Upper lobe of right lung (tissue), 1 donor: ENCODE measurements at places on chromosomes 4 and X.

DNA sequence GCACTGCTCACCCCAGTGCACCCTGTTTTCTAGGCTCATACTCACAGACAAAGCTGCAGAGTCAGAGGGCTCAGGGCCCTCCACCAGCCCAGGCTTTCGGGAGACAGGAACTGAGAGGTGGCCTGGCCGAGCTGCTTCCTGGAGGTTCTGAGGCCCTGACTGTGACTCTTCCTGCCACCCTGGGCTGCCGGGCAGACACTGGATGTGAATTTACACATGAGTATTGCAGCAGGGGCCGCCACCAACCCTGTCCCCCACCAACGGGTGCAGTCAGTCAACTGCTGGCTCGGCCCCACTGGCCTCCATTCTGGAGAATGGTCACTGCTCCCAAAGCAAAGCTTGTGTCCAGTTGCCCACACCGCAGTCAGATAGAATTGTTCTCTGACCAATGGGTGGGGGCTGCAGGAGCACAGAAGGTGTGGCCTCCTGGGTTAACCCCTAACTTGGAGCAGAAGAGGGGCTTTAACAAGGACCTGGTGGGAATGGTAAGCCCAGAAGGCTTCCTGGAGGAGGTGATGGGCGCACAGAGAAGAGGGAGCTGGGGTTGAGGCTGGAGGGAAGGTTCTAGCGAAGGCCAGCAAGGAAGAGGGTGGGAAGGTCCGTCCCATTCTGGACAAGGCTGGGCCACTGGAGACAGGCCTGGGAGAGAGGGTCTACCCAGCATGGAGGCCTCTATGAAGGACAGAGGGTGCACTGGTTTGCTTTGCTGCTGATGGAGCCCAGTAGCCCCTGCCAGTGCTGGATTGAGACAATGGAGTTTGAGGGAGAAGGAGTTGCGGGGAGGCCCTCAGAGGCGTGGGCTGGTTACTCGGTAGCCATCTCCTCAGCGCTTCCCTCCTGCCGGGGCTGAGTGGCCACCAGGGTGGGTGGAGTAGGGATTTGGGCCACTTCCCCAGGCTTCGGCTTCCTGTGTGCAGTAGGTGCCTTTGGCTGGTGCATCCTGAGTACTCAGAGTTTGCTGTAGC, 135.3 kb downstream of the CPZ start:
- no peaks in the 10 kb centered on the region for H3K4me1 ChIP-seq
- peak; percentile 59 for DNase-seq
- no peak overlapping the region for H3K4me3 ChIP-seq
- H3K27ac ChIP-seq, result no peak overlapping the region

GRCh38 chrX:72048510-72049455, 82.9 kb downstream of the RTL5 start:
- H3K27me3 ChIP-seq, result no peaks in the 10 kb centered on the region
- H3K4me3 ChIP-seq, result no peak overlapping the region
- H3K4me1 ChIP-seq, result peaks cover 12% of the 10 kb centered on the region
- no peak overlapping the region for H3K27ac ChIP-seq
- no peak for DNase-seq

GRCh38 chr4:136769717-136770116, 762.6 kb downstream of the PCDH18 start:
- H3K27ac ChIP-seq, result no peak overlapping the region
- no peaks in the 10 kb centered on the region for H3K4me1 ChIP-seq
- DNase-seq, result no peak
- H3K36me3 ChIP-seq, result no peaks in the 10 kb centered on the region

DNA sequence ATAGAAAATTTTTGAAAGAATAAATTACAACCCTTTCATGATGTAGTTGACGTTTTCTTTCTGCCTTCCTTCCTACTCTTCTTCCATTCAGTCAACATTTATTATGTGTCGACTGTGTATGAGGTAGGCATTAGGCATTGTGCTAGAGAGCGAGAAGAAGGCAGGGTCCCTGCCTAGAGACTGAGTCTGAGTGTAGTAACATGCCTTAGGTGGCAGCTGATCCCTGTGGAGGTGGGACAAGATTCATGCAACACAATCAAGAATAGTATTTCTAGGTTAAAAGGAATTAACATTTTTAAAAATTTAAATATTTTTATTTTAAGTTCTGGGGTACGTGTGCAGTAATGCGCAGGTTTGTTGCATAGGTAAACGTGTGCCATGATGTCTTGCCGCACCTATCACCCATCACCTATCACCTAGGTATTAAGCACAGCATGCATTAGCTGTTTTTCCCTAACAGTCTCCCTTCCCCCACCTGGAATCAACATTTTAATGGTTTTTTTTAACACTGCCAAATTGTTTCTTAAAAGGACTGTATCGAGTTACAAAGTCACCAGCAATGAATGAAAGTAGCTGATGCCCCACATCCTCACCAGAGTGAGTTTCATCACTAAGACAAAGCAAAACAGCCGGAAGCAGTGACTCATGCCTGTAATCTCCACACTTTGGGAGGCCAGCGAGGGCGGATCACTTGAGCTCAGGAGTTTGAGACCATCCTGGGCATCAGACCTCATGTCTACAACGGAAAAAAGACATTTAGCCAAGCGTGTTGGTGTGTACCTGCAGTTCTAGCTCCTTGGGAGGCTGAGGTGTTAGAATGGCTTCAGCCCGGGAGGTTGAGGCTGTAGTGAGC, 84.0 kb downstream of the WWC2 start:
- no peak overlapping the region for H3K27ac ChIP-seq
- H3K27me3 ChIP-seq, result no peaks in the 10 kb centered on the region
- peaks cover 3% of the 10 kb centered on the region for H3K4me1 ChIP-seq
- no peak overlapping the region for H3K4me3 ChIP-seq
- H3K36me3 ChIP-seq, result no peaks in the 10 kb centered on the region

DNA sequence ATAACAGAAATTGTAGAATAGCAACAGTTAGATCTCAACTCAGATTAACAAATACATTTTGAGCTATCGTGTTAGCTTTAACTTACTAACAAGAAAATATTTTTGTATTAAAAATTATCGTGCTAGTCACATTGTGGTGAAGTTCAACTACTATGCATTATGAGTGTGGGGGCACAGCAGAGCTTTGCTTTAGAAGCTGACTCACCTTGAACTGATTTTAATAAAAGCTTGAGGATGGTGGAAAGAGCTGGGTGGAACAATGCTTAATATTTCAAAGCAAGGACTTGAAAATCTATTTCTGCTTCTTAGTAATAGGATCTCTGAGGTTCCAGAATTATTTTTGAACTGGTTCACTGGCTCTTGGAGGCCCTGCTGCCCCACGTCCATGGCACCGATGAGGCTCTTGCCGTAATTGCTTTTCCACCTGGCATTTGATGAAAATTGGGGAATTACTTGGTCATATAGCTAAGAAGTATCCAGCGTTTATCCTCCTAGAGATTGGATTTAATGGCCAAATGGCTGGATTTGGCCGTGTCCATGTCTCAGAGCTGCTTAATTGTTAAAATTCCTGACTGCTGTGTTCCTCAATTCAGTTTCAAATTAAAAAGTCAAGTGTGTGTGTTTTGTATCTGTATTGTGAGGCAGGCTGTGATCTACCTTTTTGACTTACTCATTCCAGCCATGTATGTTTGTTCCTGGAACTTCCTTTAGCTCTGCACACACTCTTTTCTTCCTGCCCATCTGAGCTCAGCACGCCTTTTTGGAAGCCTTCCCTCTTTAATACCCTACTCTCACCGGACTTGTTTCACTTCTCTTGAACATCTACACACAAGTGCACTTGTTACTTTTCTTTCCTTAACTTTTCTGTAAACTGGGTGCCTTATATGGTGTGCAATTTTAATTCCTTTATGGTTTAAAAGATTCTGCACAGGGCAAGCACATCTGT, 66.6 kb upstream of the LIMCH1 start:
- H3K27me3 ChIP-seq, result no peaks in the 10 kb centered on the region
- H3K4me3 ChIP-seq, result no peak overlapping the region
- H3K4me1 ChIP-seq, result peaks cover 6% of the 10 kb centered on the region
- no peaks in the 10 kb centered on the region for H3K36me3 ChIP-seq

DNA sequence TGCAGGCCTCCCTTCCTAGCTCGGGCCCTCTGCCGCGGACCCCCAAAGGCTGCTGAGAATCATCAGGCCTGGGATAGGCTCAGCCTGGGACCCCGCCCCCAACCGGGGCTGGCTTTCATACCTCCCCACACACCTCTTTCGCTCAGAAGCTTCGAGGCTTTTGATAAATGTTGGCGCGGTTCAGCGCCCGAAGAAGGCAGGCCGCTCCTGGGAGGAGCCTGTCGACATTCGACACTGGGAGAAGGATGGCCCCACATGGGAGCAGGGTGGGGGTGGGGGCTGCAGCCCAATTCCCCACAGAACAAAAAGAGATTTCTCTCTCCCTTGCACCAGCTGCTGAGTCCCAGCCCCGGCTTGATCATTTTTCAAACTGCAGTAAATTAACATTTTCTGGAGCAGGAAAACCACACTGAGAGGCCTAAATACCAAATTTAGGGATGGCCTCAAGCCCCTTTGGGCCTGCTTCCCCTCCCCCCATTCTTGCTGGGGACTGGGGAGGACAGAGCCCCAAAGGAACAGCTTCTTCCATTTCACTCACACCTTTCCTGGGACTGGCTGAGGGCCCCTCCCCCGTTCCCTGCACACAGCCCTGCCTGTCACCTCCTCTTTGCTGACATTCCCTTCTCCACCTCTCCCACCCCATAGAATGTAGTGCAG, 112.9 kb upstream of the PJA1 start:
- H3K27ac ChIP-seq, result no peak overlapping the region
- H3K4me3 ChIP-seq, result no peak overlapping the region
- no peaks in the 10 kb centered on the region for H3K4me1 ChIP-seq
- no peaks in the 10 kb centered on the region for H3K27me3 ChIP-seq
- H3K36me3 ChIP-seq, result no peaks in the 10 kb centered on the region
- no peak for DNase-seq

- no peak overlapping the region for H3K4me3 ChIP-seq
- H3K4me1 ChIP-seq, result no peaks in the 10 kb centered on the region
- H3K36me3 ChIP-seq, result no peaks in the 10 kb centered on the region
- no peaks in the 10 kb centered on the region for H3K27me3 ChIP-seq
- no peak overlapping the region for H3K27ac ChIP-seq
- DNase-seq, result no peak
Measured at GRCh38 chrX:18956303-18957032, 27.4 kb downstream of the PHKA2 start.

DNA sequence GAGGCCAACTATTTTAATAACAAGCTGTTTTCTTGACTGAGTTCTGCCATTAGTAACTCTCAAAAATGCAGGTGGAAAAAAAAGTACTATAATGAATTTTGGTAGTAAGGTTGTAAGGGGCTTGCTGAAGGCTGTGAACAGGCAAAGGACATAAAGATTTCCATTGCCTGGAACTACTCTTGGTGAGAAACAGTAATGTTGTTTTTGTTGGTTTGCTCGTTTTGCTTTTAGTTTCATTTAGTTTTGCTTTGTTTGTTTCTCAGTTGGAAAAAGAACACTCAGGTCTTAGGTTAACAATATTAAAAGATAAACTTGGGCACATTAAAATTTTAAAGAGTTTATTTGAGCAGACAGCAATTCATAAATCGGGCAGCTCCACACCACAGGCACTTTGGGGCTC, 824.5 kb upstream of the HTR2C start:
- no peaks in the 10 kb centered on the region for H3K36me3 ChIP-seq
- H3K27me3 ChIP-seq, result no peaks in the 10 kb centered on the region
- H3K4me1 ChIP-seq, result no peaks in the 10 kb centered on the region
- no peak overlapping the region for H3K4me3 ChIP-seq
- no peak for DNase-seq
- H3K27ac ChIP-seq, result no peak overlapping the region

DNA sequence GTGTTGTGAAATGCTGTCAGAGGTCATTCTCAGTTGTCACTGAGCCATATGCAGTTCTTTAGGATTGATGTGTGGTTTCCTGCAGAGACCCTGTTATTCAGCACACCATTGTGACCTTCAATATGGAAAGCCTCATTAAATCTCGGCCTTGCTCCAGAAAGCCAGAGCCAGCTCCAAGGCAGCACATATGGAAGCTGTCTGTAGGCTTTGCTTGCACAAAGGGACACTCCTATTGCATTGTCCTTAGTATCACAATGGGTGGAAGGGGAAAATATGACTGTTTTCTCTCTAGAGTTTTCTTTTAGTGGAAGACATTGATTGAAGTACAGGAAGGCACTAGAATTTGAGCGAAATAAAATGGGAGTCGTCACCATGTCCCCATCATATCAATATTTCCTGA, 179.0 kb downstream of the CEP135 start:
- H3K36me3 ChIP-seq, result no peaks in the 10 kb centered on the region
- H3K27ac ChIP-seq, result no peak overlapping the region
- DNase-seq, result no peak

DNA sequence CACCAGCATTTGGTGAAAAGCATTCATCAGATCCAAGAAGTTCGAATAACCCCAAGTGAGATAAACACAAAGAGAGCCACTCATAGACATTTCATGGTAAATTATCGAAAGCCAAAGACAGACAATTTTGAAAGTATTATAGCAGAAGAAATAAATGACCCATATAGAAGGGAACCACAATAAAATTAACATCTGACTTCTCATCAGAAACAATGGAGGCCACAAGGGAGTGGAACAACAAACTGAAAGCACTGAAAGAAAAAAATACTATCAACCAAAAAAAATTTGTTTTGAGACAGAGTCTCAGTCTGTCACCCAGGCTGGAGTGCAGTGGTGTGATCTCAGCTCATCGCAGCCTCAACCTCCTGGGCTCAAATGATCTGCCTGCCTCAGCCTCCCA, 12.3 kb downstream of the DUSP9 start:
- no peak overlapping the region for H3K4me3 ChIP-seq
- no peak overlapping the region for H3K27ac ChIP-seq
- no peak for DNase-seq
- peaks cover 18% of the 10 kb centered on the region for H3K27me3 ChIP-seq
- H3K4me1 ChIP-seq, result no peaks in the 10 kb centered on the region

DNA sequence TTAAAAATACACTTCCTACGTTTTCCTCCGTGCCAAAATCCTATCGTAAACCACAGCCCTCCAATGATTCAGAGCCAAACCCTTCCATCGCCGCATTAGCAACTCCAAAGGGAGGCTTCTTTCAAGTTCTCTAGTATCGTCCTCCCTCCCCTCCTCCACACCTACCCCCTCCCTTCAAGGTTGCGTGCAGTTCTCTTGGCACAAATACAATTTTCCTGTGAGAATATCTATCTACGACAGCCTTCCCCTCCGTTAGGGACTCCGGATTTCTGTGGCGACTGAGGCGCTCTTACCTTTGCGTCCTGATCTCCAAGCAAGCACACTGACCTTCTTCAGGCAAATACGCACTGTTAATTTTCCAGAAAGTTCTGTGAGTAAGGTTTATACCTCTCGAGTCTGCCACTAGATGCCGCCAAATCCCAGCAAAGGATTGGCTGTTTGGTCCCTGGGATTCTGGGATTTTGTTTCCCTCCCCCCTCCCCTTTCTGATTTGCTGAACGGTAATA, 1.2 kb upstream of the MORF4L2 start:
- no peaks in the 10 kb centered on the region for H3K27me3 ChIP-seq
- peak overlapping the region; percentile 97 for H3K27ac ChIP-seq
- H3K4me1 ChIP-seq, result no peaks in the 10 kb centered on the region
- H3K36me3 ChIP-seq, result peaks cover 22% of the 10 kb centered on the region
- peak overlapping the region; percentile 70 for H3K4me3 ChIP-seq
- DNase-seq, result peak; percentile 72

GRCh38 chr4:36385951-36386571, 104.6 kb downstream of the DTHD1 start:
- H3K4me1 ChIP-seq, result no peaks in the 10 kb centered on the region
- no peaks in the 10 kb centered on the region for H3K36me3 ChIP-seq
